ENCODE measurements at places on chromosomes 2 and 18.

GRCh38 chr2:57602733-57603132 is 443.9 kb upstream of the VRK2 start:
- no peak for DNase-seq

GRCh38 chr2:7595206-7595605 is 678.0 kb downstream of the RNF144A start:
- DNase-seq = no peak

GRCh38 chr2:74281141-74281975 is 61.9 kb downstream of the SLC4A5 start:
- no peak for DNase-seq

GRCh38 chr2:3159782-3160545 is 217.7 kb downstream of the EIPR1 start:
- no peak for DNase-seq

DNA sequence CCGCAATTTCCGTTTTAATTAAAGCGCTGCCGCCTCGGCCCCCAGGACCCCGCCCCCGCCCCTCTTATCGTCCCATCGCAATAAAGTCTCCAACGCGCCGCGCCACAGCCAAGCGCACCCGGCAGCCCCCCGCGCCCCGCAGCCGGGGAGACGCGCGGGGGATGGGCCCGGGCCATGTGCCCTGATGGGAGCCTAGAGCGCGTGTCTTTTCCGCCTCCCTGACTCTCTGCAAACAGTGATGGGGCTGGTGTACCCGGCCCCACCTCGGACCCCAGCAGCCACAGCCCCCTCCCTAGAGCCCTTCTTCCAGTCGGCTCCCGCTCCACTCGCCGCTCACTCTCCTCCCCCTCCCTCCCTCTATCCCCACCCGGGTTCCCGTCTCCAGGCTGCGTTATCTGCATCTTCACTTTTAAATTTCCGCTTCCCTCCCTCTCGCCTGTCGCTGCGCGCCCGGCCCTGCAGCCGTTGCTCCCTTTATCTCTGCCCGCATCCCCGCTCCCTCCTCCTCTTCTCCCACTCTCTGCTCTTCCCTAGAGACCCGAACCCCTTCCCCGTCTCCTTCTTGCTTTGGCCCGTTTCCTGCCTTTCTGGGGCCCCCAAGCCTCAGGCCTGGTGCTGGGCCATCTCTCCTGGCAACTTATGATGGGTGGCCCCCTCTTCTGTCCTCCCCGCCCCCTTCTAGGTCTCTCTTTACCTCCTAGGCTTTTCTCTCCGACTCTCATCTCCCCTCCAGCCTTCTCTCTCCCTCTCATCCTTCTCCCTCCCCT is 524 bp upstream of the FEV start:
- no peak for DNase-seq

Data from HFFc6 (cell line).